ENCODE measurements at places on chromosomes 6 and 20.

GRCh38 chr6:28105245-28105639 lies 19.2 kb upstream of the ZSCAN16 start:
- no peak for DNase-seq

- DNase-seq = no peak
Observed at GRCh38 chr6:138183790-138184134, 22.0 kb downstream of the ARFGEF3 start.

GRCh38 chr6:168962886-168963285 lies 290.8 kb downstream of the THBS2 start:
- DNase-seq = no peak

- no peak for DNase-seq
Observed at GRCh38 chr20:20237093-20237959, 130.6 kb upstream of the INSM1 start.

GRCh38 chr6:140401761-140402160 lies 1027.3 kb upstream of the CITED2 start:
- no peak for DNase-seq

DNA sequence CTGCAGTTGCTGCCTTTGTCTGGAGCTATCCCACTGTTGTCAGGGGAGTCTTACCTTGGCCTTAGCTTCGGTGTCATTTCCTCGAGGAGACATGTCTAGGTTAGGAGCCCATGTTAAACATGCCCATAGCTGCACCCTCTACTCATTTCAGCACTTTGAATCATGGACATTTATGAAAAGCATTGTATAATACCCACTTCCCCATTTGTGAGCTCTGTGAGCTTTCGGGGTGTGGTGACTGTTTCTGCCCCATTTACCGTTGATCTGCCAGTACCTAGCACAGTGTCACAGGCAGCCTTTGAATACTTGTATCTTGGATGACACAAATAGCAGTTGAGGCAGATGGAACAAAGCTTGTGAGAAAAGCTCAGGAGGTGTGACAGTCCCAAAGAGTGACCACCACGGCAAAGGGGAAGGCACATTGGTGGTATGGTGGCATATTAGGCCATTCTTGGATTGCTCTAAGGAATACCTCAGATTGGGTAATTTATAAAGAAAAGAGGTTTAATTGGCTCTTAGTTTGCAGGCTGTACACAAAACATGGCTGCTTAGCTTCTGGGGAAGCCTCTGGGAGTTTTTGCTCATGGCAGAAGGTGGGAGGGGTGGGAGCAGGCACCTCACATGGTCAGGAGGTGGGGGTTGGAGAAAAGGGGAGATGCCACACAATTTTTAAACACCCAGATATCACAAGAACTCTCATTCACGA lies 42.0 kb downstream of the JARID2 start:
- DNase-seq = no peak

DNA sequence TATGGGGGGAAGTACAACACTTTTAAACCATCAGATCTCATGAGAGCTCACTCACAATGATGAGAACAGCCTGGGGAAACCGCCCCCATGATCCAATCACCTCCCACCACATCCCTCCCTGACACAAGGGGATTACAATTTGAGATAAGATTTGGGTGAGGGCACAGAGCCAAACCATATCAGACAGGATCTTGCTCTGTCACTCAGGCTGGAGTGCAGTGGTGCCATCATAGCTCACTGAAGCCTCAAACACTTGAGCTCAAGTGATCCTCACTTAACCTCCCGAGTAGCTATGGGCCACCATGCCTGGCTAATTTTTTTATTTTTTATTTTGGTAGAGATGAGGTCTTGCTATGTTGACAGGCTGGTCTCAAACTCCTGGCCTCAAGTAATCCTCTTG lies 5.1 kb upstream of the IYD start:
- no peak for DNase-seq

GRCh38 chr20:57530327-57530981 lies 5.5 kb upstream of the CTCFL start:
- no peak for DNase-seq

- DNase-seq = peak; percentile 34
Observed at GRCh38 chr20:44643596-44644229, 7.8 kb downstream of the ADA start.

GRCh38 chr6:18451756-18452155 lies 64.6 kb downstream of the RNF144B start:
- DNase-seq = no peak

DNA sequence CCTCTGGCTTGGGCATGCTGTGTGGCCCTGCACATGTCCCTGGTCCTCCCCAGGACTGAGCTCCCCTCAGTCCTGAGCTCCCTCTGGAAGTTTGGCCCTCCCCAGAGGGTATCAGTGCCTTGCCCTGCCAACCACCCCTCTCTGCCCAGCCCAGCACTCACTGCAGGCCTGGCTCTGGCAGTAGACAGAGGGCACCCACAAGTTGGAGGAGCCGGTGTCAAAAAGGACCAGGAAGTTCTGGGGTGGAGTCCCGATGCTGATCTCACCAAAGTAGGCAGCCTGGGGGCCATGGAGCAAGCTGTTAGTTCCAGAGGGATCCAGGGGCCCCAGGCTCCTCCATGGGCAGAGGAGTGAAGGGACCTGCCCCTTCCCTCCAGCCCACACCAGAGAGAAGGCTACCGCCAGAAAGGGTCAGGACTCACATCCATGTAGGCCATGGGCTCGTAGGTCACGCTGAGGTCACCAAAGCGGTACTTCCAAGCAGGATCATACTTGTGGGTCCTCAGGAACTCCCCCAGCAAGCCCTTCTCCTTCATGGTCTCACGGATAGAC lies 2.9 kb downstream of the PGC start:
- no peak for DNase-seq

DNA sequence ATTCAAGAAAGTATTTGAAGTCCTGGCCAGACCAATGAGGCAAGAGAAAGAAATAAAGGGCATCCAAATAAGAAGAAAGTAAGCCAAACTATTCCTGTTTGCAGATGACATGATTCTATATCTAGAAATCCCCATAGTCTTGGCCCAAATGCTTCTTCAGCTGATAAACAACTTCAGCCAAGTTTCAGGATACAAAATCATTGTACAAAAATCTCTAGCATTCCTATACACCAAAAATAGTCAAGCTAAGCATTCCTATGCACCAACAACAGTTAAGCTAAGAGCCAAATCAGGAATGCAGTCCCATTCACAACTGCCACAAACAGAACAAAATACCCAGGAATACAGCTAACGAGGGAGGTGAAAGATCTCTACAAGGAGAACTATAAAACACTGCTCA lies 60.1 kb upstream of the PHIP start:
- no peak for DNase-seq

DNA sequence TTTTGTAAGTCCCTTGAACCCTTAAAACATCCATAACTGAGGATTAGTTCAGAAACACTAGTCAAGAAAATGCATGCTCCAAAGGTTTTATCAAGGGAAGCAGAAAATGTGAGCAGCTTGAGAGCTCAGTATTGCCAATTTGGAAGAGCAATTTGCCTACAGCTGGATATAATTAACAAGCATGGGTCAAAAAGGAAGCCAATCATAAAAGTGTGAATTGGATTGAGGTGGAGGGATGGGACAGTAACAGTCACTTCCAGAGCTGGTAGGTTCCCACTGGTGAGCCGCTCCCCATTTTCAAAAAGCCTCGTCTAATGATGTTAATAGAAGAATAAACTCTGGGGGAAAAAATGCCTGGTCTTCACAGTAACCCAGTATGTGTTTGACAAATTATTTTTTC lies 5.0 kb upstream of the PTPRK start:
- DNase-seq = no peak

GRCh38 chr20:32501709-32502108 lies 83.4 kb downstream of the NOL4L start:
- no peak for DNase-seq

GRCh38 chr6:111843347-111844147 lies 29.7 kb downstream of the FYN start:
- peak; percentile 50 for DNase-seq

DNA sequence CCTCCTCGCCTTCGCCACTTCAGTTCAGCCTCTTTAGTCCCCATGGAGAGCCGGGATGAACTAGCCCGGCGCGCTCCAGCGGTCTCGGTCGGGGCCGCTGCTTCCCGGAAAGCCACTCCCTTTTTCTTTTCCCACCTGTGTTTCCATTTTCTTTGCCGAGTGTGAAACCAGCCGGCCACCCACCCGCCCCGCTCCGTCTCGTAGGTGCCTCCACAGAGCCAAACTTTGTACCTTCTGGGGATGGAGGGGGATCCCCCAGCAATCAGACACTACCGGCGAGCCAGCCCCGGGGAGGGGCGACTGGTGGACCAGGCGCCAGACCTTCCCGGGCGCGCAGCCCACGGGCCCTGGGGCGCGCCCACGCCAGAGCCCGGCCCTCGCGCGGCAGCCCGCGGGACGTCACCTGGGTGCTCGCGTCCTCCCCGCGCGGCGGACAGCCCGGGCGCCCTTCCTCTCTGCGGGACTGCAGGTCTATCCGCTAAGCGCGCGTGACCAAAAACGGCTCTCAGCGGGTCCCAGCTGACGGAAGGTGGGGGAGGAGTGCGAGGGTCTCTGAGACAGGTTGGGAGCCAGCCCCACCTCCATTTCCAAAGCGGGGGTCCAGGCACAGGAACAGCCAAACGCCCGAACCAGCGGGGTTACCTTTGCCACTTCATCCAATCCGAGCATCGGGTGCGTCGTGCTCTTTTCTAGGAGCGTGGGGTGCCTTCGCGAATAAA lies at the start of gene MCHR2:
TSS of gene MCHR2 (minus strand) at position 691 of the 719 bp plus-strand sequence. CDS start 38,076 bp downstream, outside the sequence.
- DNase-seq = no peak

GRCh38 chr6:127513425-127513824 lies 5.7 kb downstream of the MTCL3 start:
- DNase-seq = no peak

- peak; percentile 66 for DNase-seq
Observed at GRCh38 chr6:135183532-135184440, 2.7 kb downstream of the MYB start.

GRCh38 chr6:3232017-3232945 lies 4.8 kb upstream of the TUBB2B start:
- no peak for DNase-seq
